ENCODE measurements at places on chromosomes 2 and 18.
A peak's percentile ranks its signal among the peaks of the same experiment; 100 is the strongest.

- no peak for DNase-seq
These were observed 205.8 kb downstream of the ZNF385B start for GRCh38 chr2:179655627-179656026.

- DNase-seq, result no peak
These were observed 23.3 kb upstream of the IL18RAP start for GRCh38 chr2:102399499-102400141.

- no peak for DNase-seq
These were observed 131.2 kb upstream of the CCDC195 start for GRCh38 chr2:224847381-224847780.

DNA sequence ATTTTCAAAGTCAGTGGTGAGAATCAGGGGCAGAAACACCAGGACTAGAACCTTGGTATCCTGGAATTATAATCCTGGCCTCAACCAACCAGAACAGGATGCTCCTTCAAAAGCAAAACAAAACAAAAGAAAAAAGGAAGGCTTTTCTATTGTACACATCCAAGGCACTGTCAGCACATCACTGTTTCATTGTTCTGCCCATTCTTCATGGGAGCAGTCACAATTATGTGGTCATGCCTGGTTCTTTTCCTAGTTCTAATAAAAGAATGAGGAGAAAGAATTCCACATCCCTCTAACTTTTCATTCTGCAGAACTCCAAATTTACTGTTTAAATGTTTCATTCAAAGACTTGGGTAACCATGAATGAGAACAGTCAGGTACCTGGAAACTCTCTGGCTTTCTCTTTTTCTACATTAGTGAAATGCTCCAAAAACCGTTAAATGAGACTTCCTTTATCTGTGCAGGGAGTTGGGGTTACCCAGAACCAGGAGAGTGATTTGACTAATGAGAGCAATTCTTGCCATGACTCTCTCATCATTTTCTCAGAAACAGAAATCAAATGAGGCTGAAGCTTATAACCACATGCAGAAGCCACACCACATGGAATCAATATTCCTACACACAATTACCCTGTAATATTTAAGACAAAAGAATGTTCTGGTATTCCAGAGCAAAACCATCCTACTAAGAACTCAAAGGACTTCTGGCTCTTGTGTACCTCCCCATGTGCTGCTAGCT lies 110.9 kb upstream of the CCDC150 start:
- DNase-seq, result no peak

GRCh38 chr18:48163738-48164115 lies 233.3 kb upstream of the SMAD2 start:
- DNase-seq, result no peak

GRCh38 chr2:106812383-106812782 lies 73.6 kb downstream of the ST6GAL2 start:
- DNase-seq, result no peak

DNA sequence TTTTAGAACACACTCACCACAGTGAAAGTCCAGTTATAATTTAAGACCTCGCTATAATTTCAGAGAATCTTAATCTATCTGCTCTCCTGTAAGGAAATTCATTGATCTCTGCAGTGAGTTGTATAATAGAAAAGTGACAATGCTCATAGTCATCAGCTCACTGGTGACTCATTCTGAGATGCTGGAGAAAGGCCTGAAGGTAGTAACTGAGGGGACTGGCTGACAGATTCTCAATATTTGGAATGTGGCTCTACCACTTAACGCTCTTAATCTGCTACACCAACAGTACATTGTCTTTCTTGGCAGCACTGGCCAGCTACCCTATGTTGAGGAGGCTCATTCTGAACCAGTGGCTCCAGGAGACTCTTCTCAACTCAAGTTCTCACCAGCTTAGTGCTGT lies 246.1 kb downstream of the RPRM start:
- no peak for DNase-seq

DNA sequence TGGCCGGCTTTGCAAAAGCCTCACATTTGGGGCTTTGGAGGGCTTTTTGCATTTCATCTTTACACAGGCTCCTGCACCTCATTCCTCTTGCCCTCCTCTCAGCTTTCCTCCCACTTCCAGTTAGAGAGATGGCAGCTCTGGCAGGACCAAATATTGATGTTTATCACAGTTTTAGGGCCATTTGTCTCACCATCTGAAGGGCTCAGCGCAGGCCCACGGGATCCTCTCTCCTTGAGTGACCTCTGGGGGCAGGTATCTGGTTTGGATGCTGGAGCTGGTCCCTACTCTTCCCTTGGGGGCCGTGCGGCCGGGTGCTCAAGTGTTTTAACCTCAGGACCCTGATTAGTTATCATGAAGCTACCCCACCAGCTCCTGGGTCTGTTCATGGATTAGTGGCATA lies 19.9 kb downstream of the ATOH8 start:
- DNase-seq, result no peak

GRCh38 chr2:95346738-95347671 lies 49.9 kb downstream of the KCNIP3 start:
- DNase-seq, result no peak

GRCh38 chr2:11564816-11565567 lies 31.1 kb downstream of the GREB1 start:
- no peak for DNase-seq

DNA sequence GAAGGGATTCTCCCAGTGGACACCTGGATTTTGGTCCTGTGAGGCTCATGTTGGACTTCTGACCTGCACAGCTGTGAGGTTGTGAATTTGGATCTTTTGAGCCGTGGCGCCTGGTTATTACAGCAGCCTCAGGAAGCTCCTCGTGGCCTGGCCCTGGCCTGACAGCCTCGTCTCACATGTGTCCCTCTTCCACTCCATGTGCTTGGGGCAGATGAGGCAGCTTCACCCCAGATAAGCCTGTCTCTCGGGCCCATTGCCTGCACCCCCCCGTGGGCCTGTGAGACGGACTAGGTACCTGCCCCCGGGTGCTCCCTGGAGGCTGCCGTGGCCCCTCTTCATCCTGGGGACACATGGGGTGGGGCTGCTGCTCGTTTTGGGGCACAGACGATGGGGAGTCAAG lies 51.2 kb downstream of the CTDP1 start:
- no peak for DNase-seq

- no peak for DNase-seq
These were observed 537 bp downstream of the AGFG1 start for GRCh38 chr2:227472265-227473121.

- no peak for DNase-seq
These were observed 203.9 kb upstream of the PIK3C3 start for GRCh38 chr18:41751161-41751560.

GRCh38 chr2:241768850-241769249 lies 7.8 kb upstream of the GAL3ST2 start:
- DNase-seq, result no peak

DNA sequence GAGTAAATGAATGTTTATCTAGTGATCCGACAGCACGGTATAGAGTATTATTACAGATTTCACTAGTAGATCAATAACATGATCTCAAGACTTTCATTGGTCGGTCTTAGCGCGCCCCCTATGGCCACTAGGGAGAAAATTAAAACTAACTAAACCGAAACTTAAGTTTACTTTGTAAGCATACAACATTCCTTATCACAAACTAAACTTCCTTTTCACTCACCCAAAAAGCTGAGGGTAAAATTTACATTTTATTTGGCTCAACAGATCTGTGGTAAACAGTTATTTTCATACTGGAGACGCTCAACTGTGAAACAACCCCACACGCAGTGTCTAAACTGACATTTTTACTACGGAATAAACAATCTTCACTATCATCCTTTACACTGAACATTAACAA lies 215.6 kb upstream of the MAP2 start:
- no peak for DNase-seq

DNA sequence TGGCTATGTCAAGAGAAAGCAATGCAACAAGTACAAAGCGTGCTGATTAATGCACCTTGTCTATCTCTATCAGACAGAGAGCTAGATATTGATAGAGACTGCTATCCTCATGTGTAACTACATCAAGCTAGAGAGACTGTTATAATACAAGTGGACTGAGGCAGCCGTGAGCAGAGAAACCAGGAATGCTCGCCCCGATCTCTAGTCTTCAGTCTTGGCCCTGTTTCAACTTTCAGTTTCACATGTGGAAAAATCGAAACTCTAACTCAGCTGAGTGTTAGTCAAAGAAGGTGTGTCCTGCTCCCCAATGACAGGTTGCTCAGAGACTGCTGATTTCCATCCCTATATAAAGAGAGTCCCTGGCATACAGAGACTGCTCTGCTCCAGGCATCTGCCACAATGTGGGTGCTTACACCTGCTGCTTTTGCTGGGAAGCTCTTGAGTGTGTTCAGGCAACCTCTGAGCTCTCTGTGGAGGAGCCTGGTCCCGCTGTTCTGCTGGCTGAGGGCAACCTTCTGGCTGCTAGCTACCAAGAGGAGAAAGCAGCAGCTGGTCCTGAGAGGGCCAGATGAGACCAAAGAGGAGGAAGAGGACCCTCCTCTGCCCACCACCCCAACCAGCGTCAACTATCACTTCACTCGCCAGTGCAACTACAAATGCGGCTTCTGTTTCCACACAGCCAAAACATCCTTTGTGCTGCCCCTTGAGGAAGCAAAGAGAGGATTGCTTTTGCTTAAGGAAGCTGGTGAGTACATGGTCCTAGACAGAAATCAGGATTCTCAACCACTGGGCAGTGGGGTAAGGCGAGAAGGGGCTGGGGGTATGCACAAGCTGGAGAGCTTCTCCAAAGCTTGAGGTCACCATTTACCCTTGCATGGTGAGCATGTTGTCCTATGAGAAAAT lies at the start of gene RSAD2:
RSAD2 (plus strand) TSS at position 376 of the 903 bp plus-strand sequence; CDS start at position 400, 24 bp downstream.
- DNase-seq, result no peak

- no peak for DNase-seq
These were observed 31.4 kb upstream of the ZNG1B start for GRCh38 chr2:113406114-113406513.

GRCh38 chr2:109533823-109534222 lies 79.9 kb downstream of the SEPTIN10 start:
- DNase-seq, result no peak

- no peak for DNase-seq
These were observed 1.6 kb downstream of the SMAD7 start for GRCh38 chr18:48949050-48949605.

GRCh38 chr18:28065031-28065792 lies 111.7 kb downstream of the CDH2 start:
- no peak for DNase-seq

- no peak for DNase-seq
These were observed 270.9 kb downstream of the CYP26B1 start for GRCh38 chr2:71876542-71877451.

GRCh38 chr2:23460228-23460627 lies 75.2 kb downstream of the KLHL29 start:
- no peak for DNase-seq

DNA sequence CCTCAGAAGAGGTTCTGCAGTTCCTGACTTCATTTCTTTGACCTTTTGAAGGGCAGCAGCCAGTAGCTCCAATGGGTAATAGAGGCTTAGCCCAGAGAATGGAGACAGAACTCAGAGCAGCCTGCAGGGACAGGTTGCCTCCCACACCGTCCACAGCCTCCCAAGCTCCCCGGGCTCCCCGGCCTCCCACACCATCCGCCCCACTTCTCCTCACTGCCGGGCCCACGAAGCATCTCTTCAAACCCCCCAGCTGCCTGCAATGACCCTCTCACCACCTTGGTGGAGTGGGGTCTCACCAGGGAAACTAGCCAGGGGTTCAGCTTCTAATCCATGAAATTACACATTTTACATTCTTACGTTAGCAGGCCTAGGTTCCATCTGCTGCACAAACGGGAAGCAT lies 652.0 kb upstream of the SALL3 start:
- no peak for DNase-seq

- no peak for DNase-seq
These were observed 5.5 kb downstream of the HOXD8 start for GRCh38 chr2:176135035-176135440.

GRCh38 chr2:205311201-205311600 lies 371.1 kb upstream of the NRP2 start:
- DNase-seq, result no peak

DNA sequence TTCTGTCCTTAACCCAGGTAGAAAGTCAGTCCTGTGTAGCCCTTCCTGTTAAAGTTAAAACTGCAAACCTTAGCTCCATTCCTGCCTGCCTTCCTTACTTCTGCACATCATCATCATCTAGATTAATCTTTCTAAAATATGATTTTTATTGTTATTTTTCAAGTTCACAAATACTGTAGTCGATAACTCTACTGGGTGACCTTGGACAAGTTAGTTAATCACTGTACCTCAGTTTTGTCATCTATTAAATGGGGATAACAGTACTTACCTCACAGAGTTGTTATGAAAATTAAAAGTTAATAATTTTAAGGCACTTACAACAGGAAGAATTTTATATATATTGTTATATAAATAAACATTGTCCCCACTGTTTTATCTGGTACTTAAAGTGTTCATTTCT lies 2.5 kb upstream of the YPEL5 start:
- DNase-seq, result no peak

GRCh38 chr2:231489990-231490389 lies 25.7 kb upstream of the NCL start:
- no peak for DNase-seq

GRCh38 chr2:56089931-56090330 lies 93.9 kb upstream of the CCDC85A start:
- DNase-seq, result no peak

- peak; percentile 55 for DNase-seq
These were observed at the start of the genes SEPTIN10 and SOWAHC for GRCh38 chr2:109613922-109614714. SEPTIN10 (minus strand) TSS chr2:109613966; CDS start chr2:109613827, 139 bp downstream. SOWAHC (plus strand) TSS chr2:109614364; CDS start chr2:109614490, 126 bp downstream.

DNA sequence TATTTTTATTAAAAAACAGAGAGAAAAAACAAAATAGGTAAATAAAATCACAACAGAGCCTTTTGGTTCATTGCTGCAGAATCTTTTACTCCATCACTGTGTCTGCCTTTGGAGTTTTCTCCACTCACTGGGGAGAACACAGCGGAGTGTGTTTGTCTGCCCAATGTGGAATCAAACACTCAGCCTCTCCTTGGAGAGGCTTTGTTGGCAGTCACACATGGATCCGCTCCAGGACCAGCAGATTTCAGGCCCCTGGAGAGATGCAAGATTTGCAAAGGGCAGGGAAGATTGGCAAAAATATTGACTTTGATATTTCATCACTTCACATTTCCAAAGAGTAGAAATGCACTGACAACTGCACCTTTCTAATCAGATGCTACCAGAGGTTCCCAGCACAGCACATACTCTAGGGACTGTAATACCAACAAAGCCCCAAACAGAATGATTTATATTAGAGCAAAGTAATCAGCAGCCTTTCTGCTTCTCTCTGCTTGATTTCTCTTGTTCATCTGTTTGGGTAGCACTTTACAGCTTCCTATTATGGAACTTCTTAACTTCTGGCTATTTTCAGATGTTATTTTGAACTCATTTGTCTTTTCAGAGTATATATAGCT lies 1898.8 kb upstream of the PIK3C3 start:
- DNase-seq, result no peak

- no peak for DNase-seq
These were observed 26.0 kb downstream of the SALL3 start for GRCh38 chr18:79005653-79006052.
